Stimulated activated CD4-positive, alpha-beta T cell treated with anti-CD3 and anti-CD28 coated beads, Interleukin-2, amount 100 ng/mL, for 24 hours (primary cell): ENCODE measurements at places on chromosomes 1 and 21.

GRCh38 chr1:201515895-201516294 is 9.0 kb upstream of the CSRP1 start:
- DNase-seq = no peak

GRCh38 chr1:13517193-13517812 is 3.5 kb upstream of the LRRC38 start:
- peak; percentile 28 for DNase-seq

DNA sequence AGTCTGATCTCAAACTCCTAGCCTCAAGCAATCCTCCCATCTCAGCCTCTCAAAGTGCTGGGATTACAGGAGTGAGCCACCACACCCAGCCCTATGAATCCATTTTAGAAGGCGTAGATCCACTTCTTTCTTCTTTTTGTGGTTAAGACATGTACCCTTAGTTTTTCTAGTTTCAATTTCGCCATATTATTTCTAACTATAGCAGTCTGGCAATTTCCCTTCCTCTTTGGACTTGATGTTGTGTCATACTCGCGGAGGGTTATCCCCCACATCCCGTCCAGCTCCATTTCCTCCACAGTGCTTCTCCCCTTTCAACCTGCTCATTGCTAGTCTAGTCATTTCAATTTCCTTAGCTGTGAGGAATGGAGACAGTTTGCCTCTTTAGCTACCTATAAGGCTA is 5.2 kb upstream of the LRRC8D start:
- no peak for DNase-seq

DNA sequence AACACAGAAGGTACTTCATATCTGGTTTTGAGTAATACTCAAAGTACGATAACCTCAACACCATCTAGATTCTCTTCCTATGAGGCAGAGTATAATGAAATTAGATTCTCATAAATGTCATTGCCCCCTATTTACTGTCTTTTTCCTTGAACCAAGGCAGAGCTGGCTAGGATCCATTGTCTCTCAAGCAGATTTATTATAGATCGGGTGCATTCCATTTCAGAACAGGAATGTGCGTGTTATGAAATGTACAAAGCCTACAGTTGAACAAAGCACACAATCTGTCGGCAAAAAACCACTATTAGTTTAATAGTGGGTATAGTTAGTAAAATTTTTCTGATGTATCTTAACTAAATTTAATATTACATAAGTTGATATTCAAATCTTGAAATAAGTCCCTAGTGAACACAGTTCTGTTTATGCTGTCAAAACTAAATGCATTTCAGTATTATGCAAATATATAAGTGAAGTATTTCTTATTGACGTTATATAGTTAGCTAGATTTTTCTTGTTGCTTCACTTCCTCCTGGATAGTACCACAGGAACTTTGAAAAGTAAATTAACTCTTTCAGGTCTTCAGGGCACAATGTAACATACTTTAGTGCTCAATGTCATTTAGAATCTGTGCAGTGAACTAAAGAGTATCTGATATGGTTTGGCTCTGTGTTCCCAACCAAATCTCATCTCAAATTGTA is 92.1 kb downstream of the DDAH1 start:
- no peak for DNase-seq

DNA sequence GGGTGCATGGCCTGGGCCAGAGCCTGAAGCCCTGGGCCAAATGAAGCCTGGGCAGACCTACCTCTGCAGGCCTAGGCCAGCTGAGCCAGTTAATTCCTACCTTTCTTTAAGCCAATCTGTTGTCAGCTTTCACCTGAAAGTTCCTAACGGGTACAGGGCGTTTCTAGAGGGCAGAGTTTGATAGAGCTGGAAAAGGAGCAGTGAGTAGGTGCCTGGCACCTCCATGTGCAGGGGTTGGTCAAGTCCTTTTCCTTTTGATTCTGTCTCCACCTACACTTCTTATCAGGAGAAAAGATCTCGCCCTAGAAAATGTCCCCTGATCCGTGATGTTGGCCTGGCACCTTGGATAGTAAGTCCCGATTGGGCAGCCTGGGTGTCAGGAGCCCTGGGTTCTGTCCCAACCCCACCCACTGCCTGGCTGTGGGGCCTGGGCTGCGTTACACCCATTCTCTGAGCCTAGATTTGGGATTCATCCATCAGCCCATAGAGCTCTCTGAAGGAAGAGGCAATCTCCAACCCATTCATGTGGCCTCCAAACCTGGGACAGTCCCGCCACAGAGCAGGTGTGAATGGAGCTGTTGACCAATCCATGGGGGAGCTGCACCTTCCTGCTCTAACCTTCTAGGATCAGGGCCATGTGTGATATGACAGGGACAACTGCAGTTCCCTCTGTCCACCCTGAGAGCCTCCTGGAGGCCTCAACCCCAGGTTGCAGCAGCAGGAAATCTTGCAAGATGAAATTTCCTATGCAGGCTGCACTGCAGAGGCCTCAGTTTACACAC is 304.3 kb downstream of the MATN1 start:
- no peak for DNase-seq

- DNase-seq = no peak
Observed at GRCh38 chr1:14782741-14783591, 184.5 kb downstream of the KAZN start.

DNA sequence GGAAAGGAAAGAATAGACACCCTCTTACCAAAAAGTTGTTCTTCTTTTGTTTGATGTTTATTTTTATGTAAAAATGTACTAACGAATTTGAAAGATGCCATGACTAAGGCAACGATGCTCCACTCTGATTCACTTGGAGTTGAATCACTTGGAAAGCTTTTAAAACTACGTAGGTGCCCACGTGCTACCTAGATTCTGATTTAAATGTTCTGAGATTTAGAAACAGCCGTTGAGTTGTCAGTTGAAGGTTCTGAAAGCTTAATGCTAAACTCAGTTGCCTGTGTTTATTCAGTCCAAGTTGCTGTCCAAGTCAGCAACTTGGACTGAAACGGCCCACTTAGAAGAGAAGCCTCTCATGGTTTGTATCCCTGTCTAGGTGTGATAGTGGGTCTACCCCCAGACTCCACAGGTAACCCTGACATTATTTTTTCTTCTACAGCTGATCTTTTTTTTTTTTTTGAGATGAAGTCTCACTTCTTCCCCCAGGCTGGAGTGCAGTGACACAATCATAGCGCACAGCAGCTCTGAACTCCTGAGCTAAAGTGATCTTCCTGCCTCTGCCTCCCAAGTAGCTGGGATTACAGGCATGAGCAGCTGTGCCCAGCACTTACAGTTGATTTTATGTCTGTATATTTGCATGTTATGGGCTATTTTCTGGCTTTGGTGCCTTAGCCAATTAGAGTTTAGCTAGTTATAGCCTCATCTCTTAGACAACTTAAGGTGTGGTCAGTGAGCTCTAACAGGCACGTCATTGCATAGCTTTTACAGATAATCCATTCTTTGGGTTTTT is 1.4 kb upstream of the VAMP4 start:
- no peak for DNase-seq

GRCh38 chr1:220726634-220727033 is 21.5 kb upstream of the MTARC2 start:
- DNase-seq = no peak

- no peak for DNase-seq
Observed at GRCh38 chr1:101043776-101044175, 18.2 kb upstream of the DPH5 start.

- no peak for DNase-seq
Observed at GRCh38 chr21:31711745-31712285, 20.1 kb downstream of the SCAF4 start.

- no peak for DNase-seq
Observed at GRCh38 chr1:192916021-192916420, 107.2 kb downstream of the RGS2 start.

DNA sequence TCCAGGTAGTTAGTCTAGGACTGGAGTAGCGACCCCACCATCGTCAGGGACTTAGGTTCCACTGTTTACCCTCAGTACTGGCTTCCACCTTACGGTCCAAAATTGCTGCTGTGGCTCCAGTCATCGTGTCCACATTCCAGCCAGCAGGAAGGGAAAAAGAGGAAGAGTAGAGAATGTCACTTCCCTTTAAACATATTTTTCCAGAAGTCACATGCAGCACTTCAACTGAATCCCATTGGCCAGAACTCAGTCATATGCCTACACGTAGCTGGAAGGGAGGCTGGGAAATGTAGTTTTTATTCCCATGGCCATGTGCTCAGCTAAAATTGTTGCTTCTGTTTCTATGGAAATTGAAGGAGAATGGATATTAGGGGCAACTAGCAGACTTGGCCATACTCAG is 84.1 kb upstream of the SELENON start:
- no peak for DNase-seq

GRCh38 chr1:209048941-209049669 is 534.4 kb upstream of the CAMK1G start:
- DNase-seq = no peak

- DNase-seq = no peak
Observed at GRCh38 chr1:16913181-16913832, 8.4 kb upstream of the CROCC start.

- DNase-seq = no peak
Observed at GRCh38 chr1:55781944-55782482, 566.8 kb upstream of the USP24 start.

GRCh38 chr1:151013518-151013917 is 5.3 kb downstream of the PRUNE1 start:
- no peak for DNase-seq

DNA sequence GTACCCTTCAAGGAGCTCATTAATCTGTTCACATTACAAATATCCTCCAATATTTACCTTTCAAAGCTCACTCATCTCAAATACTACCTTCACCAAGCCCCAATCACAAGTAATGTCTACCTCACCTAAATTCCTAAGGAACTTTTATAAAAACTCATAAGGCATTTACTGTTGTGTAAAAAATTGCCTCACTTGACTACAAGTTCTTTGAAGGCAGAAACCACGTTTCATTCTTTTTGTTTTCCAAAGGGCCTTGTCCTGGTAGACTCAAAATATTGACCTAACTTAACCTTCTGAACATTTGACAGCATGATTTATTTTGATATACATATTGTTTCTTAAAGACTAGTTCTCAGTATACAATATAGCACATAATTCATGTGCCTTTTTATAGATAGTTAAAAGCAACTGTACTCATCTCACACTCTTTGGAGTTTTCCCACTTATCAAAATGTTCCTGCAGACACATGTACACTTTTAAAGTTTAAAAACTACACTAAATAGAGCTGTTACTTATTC is 2.5 kb downstream of the USP33 start:
- DNase-seq = no peak

- no peak for DNase-seq
Observed at GRCh38 chr1:74437035-74437434, 75.4 kb downstream of the LRRC53 start.

- DNase-seq = no peak
Observed at GRCh38 chr1:185402930-185403329, 85.9 kb upstream of the IVNS1ABP start.

- no peak for DNase-seq
Observed at GRCh38 chr1:105072446-105072845, 1322.7 kb downstream of the AMY1C start.

- DNase-seq = no peak
Observed at GRCh38 chr21:45331531-45332147, 43.9 kb upstream of the POFUT2 start.

DNA sequence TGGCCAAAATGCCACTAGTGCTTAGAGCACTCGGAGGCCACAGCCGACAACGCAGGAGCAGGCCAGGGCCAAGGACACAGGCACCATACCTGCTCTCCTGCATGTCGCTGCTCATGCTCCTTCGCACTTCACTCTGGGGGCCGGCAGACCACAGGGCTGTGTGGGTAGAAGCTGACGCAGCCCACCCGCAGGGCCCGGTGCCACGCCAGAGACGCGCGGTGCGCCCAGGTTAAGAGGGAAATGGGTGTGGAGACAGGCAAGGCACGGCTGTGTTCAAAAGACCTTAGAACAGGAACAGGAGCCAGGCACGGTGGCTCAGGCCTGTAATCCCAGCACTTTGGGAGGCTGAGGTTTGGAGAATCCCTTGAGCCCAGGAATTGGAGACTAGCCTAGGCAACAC is 13.6 kb upstream of the PRDM15 start:
- no peak for DNase-seq

GRCh38 chr1:11071463-11072215 is 11.8 kb upstream of the SRM start:
- no peak for DNase-seq

DNA sequence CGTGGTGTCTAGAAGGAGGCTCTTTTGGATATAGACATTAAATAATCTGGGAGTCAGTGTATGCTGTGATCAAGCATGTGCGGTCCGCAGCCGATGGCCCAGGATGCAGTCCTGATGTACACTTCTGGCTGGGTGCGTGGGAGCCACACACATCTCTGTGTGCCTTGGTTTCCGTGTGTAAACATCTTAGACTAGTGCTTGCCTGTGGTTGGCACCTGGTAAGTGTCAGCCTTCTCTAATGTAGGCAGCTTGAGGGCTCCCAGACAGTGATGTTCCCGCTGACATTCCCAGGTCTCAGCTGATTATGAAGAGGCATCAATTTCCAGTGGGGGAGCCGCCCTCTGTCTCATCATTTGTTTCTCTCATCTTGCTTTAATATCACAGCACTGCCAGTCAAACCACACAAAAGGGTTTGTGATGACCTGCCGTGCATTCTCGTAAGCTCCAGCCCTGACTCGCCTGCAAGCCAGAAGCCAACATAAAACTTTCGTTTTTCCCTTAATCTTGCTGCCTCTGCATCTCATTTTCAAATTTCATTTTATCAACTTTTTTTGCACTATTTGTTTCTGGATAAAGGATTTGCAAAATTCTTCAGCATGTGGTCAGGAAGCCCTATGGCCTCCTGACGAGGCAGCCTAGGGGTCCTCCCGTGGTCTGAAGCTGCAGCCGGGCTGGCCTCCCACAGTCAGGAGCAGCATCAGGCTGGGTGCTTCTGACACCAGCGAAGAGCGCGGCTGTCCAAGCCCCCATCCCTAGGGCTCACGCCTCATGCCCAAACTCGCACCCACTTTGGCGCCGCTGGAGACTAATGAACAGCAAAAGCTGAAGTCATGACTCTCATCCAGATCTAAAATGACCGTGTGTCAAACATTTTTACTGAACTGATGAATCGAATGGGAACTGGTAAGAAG is 28.1 kb downstream of the PDE9A start:
- no peak for DNase-seq

DNA sequence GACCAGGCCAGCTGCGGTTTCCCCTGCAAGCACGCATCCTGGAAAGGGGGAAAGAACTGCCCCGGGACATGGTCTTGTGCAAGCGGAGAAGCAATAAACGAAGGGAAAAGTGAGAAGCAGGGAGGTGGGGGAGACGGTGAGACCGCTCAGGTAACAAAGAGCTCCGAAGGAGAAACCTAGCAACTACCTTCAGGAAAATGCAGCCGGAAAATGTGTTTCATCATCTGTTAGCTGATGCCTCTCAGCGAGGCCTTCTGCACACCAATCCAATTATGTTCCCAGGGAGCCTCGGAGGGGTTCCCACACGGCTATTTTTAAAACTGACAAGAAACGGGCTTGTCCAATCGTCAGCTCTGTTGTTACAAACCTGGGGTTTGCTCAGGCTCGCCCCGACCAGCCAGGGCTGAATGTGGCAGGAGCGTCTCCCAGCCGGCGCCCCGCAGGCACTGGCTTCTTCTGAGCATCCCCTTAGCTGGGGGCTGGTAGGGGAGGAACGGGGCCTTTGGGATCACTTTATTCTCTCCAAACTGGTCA is 3.4 kb downstream of the RIPK4 start:
- DNase-seq = no peak
